ENCODE measurements at places on chromosomes 3 and 15.

DNA sequence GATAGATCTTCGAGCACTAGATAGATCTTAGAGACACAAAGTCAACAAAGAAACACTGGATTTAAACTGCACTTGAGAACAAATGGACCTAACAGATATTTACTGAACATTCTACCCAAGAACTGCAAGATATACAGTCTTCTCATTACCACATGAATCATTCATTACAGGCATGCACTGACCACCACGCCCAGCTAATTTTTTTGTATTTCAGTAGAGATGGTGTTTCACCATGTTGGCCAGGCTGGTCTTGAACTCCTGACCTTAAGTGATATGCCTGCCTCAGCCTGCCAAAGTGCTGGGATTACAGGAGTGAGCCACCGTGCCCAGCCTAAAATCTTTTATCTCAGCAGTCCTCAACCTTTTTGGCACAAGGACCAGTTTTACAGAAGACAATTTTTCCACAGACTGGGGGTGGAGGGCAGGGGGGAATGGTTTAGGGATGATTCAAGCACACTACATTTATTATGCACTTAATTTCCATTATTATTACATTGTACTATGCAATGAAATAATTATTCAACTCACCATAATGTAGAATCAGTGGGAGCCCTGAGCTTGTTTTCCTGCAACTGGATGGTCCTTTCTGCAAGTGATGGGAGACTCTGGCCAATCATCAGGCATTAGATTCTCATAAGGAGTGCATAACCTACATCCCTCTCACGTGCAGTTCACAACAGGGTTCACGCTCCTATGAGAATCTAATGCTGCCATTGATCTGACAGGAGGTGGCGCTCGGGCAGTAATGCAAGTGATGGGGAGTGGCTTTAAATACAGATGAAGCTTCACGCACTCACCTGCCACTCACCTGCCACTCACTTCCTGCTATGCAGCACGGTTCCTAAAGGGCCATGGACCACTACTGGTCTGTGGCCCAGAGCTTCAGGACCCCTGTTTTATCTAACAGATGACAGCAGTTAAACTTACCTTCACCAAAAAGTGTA lies 21.7 kb downstream of the CSNK1G1 start:
- DNase-seq: no peak

- peak; percentile 6 for DNase-seq
Measured at GRCh38 chr3:128369881-128370642, 96.6 kb downstream of the DNAJB8 start.

DNA sequence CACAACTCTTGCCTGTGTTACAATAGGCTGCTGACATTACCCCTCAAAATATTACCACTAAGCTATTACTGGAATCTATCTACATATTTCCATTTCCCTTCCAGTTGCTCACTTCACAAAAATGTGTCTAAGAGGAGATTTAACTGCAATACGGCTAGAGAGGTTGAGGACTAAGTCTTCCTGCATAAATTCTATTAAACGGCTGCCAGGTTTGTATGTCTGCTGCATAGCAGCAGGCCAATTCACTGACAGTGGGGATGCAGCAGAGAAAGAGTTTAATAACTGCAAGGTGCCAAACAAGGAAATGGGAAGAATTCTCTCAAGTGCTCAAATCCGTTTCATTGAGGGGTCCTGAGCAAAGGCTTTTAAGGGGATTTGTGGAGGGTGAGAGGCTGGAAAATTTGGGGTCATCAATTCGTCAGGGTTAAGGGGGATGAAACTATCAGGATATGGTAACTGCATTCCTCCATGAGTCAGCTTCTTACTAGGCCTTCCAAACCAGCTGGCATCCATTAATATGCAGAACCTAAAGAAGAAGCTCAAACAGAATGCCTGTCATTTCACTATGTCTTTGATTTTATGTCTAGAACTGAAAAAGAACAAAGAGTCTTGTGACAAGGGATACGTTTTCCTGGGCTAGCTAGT lies 675.6 kb downstream of the TBL1XR1 start:
- no peak for DNase-seq

- DNase-seq: no peak
Measured at GRCh38 chr3:113747283-113748046, 630 bp downstream of the ATP6V1A start.

- no peak for DNase-seq
Measured at GRCh38 chr3:126781889-126782491, 78.0 kb downstream of the CHCHD6 start.

- DNase-seq: no peak
Measured at GRCh38 chr3:14517601-14518431, 22.3 kb downstream of the GRIP2 start.

GRCh38 chr15:78265752-78266224 lies 1.4 kb downstream of the DNAJA4 start:
- DNase-seq: no peak

DNA sequence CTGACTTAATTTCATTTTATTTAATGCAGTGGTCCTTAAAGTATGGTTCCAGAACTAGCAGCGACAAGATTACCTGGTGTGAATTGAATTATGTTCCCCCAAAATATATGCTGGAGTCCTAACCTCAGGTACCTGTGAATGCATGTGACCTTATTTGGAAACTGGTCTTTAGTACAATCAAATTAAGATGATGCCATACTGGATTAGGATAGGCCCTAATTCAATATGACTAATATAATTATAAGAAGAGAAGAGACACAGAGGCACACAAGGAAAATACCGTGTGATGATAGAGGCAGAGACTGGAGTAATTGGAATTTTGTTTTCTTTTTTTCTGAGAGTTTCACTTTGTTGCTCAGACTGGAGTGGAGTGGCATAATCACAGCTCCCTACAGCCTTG lies 12.6 kb upstream of the SPATA16 start:
- no peak for DNase-seq

GRCh38 chr15:56798639-56799038 lies 65.3 kb upstream of the ZNF280D start:
- no peak for DNase-seq

- DNase-seq: peak; percentile 72
Measured at GRCh38 chr3:13141991-13142412, 68.8 kb upstream of the IQSEC1 start.

DNA sequence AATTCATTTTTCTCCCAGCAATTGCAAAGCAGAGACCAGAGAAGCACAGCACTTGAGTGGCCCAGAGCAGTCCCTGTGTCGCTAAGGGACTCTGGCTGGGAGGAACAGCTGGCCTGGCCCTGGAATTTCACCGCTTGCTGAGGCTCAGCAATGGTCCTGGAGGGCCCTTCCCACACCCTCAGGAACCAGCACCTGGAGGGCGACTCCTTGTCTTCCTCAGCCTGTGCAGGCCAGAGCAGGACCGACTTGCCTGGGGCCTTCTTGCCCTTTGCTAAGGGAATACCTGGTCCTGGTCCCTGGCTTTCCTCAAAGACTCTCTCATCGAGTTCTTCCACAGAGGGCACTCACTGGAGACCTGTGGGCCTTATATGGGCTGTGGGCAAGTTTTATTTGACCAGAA lies 294.6 kb downstream of the RPLP1 start:
- no peak for DNase-seq

GRCh38 chr3:178969004-178969700 lies 102.5 kb downstream of the ZMAT3 start:
- DNase-seq: no peak

GRCh38 chr3:72748659-72749058 lies 99.6 kb downstream of the SHQ1 start:
- no peak for DNase-seq

DNA sequence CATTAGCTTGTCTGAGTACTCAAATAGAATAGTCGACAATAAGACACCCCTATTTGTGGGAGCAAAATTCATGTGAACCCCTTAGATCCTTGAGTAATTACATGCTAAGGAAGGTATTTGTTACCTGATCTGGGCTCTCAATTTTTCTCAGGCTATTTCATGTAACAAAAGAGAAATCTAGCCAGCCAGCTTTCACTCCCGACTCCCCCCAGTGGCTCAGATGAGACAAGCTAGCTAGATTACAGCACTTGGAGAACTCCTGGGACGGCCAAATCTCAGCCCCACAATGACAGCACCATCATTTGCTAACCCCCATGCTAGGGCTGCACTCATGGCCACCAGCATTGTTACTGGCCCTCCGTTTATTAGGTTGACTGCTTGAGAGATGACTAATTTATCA lies 41.3 kb downstream of the GLDN start:
- peak; percentile 41 for DNase-seq

GRCh38 chr15:80512726-80513660 lies 108.8 kb downstream of the ARNT2 start:
- peak; percentile 33 for DNase-seq

GRCh38 chr3:112131111-112131510 lies 1.9 kb downstream of the GCSAM start:
- no peak for DNase-seq

DNA sequence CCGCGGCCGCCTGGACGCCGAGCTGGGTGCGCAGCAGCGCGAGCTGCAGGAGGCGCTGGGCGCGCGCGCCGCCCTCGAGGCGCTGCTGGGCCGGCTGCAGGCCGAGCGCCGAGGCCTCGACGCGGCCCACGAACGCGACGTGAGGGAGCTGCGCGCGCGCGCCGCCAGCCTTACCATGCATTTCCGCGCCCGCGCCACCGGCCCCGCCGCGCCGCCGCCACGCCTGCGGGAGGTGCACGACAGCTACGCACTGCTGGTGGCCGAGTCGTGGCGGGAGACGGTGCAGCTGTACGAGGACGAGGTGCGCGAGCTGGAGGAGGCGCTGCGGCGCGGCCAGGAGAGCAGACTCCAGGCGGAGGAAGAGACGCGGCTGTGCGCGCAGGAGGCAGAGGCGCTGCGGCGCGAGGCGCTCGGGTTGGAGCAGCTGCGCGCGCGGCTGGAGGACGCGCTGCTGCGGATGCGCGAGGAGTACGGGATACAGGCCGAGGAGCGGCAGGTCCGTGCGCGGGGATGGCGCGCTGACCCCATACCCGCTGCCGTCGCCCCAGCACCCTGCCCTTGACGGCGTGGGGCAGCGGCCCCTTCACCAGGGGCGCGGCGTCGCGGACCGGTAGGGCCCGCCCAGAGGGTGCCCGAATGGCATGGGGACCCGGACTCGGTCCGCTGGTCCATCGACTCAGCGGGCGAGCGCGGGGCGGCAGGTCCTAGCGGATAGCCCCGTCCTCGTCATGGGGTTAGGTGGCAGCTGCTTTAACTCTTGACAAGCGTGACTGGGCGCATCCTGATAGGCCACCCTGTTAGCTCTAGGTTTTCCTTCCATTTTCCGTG lies 848 bp downstream of the SYNM start:
- peak; percentile 46 for DNase-seq

DNA sequence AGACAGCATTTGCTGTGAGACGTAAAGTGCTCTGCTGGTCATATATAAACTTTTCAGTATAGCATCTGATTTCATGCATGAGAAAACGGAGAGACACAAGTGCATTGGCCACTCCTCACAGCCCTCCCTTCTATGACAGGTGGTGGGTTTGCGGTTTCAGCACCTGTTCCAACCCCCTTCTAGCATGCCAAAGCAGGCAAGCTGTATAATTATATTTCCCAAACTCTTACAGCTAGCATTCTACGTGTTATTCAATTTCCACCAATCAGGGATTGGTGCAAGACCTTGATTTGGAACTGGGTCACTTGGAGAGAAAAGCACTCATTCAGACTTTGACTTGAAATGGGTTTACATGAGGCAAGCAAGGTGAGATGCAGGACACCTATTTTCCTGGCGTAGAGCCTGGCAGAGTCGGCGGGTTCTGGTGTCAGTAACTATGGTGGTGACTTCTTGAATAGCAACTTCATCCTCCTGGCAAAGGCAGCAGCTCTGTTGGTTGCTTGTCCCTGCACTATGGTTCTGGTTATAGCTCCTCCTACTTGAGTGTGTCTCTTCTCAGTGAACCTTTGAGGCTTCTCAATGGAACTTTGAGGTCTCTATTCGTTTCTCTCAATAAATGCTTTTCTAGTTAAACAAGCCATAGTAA lies 356.5 kb downstream of the TBL1XR1 start:
- no peak for DNase-seq
